ENCODE measurements at places on chromosomes 13 and 19.

DNA sequence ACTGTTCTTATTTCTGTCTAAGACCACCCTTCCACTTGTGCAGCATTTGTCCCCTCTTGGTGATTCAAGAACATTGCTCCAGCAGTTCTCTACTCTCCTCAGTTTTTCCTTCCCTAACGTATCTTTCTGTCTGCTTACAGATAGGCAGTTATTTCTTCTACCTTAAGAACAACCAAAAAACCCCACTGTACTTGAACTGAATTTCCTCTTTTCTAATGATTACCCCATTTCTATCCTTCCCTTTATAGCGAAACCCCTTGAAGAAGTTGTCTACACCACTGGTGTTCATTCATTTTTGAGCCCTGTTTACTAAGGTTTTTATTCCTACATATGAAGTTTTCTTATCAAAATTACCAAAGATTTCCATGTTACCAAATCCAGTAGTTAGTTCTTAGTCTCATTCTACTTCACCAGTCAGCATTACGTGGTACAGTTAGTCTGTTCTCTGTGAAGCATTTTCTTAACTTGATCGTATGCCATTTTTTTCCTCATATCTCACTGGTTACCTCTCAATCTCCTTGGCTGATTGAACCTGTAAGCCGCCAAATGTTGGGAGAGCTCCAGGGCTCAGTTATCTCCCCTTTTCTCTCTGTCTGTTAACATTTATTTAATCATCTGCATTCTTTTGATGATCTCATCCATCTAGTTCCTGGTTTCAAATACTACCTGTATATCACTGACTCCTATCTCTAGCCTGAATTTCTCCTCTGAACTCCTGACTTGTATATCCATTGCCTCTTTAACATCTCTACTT lies 9.0 kb downstream of the LSM14A start:
- no peak for DNase-seq

DNA sequence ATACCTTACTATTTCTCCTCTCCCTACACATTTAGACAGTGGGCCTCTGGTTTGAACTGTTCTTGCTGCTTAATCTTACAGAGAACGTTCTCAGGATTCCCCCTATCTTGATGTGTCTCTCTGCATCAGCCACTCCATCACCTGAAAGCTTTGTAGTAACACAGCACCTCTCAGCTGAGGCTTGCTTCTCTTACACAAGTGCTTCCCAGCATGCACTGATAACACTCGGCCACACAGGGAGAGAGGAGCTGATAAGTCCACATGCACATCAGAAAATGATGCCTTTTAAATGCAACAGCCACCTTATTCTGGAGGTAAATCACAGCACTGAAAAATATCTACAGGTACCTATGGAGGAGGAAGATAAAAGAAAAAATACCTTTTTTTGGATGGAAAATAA lies 192.2 kb upstream of the TSHZ3 start:
- DNase-seq: no peak

DNA sequence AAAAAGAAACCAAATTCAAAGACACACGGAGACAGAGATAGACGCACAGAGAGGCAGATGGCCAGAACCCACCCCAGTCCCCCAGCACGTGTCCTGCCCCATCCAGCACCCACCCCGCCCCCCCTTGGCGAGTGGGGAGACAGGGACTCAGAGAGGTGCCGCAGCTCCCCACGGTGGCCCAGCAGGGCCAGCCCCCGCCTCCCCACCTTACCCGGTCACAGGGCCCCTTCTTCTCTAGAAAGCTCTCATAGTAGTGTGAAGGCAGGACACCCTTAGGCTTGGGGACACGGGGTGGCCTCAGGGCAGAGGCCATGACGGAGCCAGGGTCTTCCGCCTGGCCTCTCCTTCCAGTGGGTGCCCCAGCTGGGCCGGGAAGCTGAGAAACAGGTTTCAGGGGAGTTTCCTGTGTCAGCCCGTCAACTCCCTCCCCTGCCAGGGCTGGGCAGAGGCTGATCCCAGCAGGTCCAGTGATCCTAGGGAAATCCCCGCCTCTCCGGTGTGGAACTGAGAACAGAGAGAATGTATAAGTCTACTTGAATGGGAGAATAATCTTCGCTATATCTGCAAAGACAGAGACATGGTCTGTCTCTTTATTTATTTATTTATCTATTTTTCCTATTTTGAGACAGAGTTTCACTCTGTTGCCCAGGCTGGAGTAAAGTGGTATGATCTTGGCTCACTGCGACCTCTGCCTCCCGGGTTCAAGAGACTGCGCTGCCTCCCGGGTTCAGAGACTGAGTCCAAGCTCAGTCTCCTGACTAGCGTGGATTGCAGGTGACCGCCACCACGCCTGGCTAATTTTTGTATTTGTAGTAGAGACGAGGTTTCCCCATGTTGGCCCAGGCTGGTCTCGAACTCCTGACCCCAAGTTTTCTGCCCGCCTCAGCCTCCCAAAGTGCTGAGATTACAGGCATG lies at the start of gene STAP2:
Gene STAP2 (minus strand): TSS at position 387 of the 915 bp plus-strand sequence. CDS start 74 bp downstream, at position 313.
- no peak for DNase-seq

GRCh38 chr19:1503089-1503924 lies 9.5 kb downstream of the ADAMTSL5 start:
- DNase-seq: no peak

DNA sequence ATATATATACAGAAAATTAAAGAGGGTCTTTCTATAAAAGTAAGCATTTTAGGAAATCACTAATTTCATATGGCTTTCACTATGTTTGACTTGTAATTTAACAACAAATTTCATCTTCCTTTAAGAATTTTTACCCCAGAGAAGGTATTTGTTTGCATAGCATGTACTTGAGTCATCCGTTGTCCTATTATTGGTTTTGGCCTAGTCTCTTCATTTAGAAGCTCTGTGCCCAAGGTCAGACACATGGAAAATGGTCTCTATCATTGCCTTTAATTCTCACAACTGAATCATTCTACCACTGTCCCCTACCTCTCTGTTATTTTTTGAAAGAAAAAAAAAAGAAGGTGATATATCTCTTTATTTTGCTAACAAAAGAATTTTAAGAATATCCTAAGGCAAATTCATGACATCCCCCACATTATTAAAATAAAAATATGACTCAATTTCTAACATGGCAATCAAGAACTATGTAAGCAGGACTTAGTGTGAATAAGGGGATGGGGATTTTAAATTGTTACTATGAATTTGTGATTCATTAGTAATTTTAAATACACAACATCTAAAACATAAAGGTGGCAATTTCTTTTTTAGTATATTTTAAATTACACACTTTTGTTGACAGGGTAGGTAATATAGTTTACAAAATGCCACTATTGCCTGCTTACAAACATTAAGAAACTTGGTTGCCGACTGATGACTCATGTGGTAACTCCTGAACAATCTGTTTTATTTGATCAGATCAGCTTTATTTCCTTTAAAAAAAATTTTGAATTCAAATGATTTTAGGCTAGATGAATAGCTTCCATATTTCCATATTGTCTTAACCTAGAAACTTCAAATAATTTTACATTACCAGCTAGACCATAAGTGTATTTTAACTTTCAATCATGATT lies 13.9 kb downstream of the SLITRK5 start:
- no peak for DNase-seq

- DNase-seq: no peak
Observed at GRCh38 chr19:40547836-40548235, 28.8 kb upstream of the SHKBP1 start.

- DNase-seq: no peak
Observed at GRCh38 chr19:6743066-6743465, 3.6 kb downstream of the TRIP10 start.

DNA sequence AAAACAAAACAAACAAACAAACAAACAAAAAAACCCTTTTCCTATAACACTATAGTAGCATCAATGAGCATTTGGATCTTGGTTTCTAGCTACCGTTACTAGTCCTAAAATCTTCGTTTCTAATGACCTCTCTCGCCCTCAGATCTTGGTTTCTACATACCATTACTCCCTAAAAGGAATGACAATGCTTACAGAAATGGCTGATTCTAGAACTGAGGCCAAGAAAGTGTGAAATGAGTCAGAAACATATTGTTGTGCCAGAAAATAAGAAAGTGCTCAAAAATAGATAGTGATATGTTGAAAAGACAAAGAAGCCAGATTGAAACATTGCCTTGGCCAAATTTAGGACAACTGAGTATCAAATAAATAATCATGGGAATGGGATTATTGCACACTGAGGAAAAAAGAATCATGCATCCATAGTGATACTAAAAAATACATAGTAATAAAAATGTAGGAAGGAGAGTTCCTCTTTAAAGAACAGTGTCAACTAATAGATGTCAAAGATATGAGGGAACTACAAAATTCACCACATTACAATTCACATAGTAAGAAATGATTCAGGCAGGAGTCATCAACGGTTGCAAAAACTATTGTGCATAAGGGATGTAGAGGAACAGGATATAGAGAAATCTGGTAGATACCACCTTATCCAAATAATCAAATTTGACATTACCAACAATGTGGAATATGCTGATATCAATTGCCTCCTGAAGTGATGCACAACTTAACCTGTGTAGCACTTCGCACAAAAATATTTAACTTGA lies 386.6 kb downstream of the DIAPH3 start:
- no peak for DNase-seq

- DNase-seq: no peak
Observed at GRCh38 chr19:30861919-30862318, 487.3 kb downstream of the TSHZ3 start.

DNA sequence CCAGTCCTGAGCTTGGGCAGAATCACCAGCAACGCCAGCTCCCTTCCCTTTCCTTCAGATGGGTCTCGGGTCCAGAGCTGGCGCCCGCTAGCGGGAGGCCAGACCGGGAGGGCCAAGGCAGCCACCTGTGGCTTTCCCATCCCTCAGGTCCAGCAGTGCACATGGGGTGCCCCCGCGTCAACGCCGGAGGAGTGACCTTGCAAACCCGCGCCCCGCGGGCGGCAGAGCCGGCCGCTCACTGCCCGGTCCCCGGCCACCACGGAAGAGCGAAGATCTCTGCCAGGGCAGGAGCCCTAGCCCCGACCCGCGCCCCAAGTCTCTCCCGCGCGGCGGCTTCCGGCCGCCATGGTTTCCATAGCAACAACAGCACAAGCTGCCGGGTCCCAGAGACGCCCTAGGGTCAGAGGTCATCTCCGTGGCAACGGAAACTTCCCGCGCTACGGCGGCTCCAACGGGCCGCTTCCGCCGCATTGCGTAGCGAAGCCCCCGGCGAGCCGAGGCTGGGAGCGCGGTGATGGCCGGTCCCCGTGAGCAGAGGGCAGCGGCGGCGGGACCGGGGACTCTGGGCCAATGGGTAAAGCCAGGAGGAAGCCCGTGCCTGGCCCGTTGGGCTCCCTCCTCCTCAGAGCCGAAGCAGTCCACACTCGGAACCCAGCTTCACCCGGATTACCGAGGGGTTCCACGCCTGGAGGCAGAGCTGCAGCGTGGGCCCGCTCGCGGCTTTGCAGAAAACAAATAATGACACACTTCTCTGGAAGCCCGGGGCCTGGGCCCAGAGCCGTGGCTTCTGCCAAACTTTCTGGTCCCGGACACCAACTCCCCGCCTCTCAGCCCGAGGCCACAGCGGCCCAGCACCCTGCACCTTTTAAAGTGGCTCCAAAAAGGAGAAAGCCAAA lies 7.4 kb downstream of the FGF14 start:
- peak; percentile 87 for DNase-seq

GRCh38 chr13:97124915-97125809 lies 97.0 kb upstream of the MBNL2 start:
- peak; percentile 37 for DNase-seq

DNA sequence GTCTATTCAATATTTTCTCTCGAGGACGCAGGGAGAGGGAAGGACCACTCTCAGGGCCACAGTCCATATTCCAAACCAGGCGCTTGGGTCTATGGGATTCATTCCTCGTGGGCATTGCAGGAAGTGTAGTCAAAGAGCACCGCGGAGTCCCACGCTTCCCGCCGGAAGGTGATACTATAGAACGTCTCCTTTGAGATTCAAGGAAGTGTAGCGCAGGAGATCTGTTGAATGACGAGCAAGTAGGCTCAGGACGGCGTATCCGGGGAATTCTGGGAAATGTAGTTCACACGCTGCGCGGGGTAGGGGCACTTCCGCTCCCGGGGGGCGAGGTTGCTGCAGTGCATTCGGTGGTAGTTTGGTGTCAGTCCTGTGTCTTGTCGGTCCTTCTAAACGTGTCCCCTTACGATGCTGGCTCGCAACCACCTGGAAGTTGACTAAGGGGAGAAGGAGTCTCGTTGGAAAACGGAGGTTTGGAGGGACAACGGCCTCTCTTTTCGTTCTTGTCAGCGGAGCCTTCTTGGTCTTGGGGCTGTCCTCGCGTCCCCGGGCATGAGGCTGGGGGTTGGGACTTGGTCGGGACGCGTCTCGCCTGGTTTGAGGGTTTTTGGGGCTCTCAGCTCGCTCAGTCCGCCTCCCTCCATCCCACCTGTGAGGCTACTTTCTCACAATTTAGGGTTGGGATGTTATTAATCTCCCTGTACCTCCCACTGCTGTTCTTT lies at the start of gene ZNF284:
Gene ZNF284 (plus strand): TSS at position 336 of the 719 bp plus-strand sequence. CDS start 4,231 bp downstream, outside the sequence.
- DNase-seq: peak; percentile 93

GRCh38 chr13:83992566-83993358 lies 110.5 kb upstream of the SLITRK1 start:
- no peak for DNase-seq

All from NCI-H748 treated with DMSO at 0.1 percent for 48 hours (cell line).